Breast epithelium (tissue), 4 donors: ENCODE measurements at places on chromosomes 5 and 9.

- DNase-seq, result no peak
Observed at GRCh38 chr5:45796959-45797553, 100.9 kb upstream of the HCN1 start.

- DNase-seq, result no peak
Observed at GRCh38 chr5:581266-581665, 30.9 kb upstream of the CEP72 start.

DNA sequence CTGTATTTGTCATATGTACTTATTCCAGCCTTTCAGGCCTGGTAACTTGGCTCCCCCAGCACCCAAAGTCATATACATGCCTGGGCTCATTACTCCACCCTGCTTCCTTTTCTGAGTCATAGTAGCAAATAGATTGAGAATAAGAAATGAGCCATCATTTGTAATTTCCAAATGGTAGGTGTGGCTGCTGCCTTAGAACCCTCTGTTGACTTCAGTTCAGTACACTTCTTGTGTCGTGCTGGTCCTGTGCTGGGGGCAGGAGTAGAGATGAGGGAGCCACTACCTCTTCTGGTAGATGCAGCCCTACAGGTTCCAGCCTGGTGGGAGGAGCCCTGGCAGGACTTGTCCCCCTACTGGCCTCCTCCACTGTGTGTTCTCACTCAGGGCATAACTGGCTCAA lies 11.1 kb downstream of the GM2A start:
- DNase-seq, result no peak

DNA sequence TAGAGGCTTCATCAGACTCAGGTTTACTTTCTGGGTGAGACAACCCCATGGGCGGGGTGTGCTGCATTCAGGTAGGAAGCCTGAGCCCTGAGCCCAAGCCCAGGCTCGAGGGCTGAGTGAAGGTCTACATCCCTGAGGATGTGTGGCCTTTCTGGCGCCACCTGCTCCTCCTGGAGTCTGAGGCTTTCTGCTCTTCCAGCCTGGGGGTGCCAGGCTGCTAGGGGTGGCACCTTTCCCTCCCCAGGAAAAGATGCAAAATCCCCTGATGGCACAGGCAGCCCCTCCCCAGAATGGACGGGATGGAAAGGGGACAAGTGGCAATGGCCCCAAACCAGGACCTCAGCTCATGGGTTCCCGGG lies 44.4 kb upstream of the PRRC2B start:
- no peak for DNase-seq

GRCh38 chr5:124677374-124678351 lies 68.8 kb downstream of the ZNF608 start:
- no peak for DNase-seq

DNA sequence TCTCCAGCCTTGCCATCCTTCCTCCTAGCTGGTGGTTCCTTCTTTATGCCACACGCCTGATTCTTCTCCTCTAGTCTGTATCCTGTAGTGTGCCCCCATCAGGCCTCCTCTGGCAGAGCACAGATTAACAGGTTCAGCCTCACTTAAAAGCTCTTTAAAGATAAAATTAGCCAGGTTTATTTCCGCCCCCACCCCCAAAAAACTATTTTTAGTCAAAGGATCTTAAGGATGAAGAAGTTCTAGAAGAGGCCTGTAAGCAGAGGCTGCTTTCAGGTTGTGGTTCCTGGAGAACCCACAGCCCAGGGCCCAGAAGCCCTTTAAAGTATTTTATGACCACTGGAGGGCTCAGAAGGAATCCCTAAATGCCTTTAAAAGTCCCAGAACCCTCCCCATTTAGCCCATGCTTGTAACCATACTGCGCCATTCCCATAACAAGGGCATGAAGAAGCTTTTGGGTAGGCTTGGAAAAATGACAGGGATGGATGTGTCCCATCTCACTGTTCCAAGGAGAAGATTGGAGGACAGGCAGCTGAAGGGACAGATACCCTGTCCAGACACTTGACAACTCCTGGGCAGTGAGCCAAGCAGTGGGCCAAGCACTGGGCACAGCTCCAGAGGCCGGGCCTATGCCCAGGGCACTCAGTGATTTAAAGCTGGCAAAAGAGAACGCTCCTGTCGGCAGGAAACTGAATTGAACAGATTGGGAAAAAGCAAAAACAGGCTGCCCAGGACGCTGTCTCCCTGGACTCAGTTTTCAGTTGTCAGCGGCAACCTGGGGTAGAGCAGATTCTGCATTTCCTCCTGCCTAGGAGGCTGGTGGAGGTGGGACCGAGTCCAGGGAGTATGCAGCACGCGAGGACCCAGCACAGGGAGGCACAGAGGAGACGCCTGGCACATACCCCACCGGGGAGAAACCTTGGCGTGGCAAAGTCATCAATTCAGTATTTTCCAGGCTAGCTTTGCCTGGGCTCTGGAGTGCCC lies 106.3 kb upstream of the SSBP2 start:
- DNase-seq, result peak; percentile 72

DNA sequence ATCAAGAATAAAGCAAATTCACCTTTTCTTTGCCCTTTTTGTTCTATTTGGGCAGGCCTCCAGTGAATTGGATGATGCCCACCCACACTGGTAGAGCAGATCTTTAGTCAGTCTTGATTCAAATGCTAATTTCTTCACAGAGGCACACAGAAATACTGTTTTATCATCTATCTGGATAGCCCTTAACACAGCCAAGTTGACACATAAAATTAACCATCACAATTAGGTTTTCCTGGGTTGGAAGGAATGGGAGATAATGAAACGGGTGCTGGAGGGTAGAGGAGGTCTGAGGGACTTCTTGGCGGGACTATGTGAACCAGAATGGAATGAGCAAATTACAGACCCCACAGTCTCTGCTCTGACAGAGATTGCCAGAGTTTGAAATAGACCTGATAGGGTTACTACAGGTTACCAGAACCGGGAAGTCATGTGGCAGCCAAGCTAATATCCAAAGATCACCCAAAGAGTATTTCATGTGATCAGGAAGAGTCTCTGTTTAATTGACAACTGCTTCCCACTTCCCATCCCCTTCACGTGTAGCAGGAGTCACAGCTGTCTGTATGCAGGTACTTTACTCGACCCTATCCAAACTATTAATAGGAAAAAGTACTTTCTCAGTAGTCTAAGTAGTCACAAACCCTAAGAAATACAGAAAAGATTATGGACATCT lies 20.0 kb upstream of the TMEM161B start:
- DNase-seq, result no peak

DNA sequence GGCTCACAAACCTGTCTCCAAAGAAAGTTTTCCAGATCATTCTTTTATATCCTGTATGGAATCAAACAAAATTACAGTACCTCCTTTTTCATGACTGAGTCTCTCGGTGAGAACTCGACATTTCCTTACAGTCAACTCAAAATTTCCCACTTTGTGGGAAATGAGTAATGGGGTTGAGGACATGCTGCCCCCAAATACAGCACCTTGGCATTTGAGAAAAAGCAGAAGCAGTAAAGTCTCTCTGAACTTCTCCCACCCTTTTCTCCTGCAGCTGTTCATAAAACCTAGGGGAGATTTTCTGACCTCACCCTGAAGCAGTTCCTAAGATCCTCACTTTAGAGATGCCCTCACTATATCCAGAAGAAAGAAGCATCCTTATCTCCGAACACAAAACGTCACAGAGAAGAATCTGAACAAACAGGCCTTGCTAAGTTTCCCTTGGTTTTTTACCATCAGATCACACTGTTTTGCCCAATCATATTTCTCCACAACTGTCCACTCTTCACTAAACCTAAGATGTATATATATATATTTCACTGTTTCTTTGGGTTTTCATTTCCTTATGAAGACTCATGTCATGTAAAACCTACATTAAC lies 96.1 kb upstream of the APC start:
- DNase-seq, result no peak

DNA sequence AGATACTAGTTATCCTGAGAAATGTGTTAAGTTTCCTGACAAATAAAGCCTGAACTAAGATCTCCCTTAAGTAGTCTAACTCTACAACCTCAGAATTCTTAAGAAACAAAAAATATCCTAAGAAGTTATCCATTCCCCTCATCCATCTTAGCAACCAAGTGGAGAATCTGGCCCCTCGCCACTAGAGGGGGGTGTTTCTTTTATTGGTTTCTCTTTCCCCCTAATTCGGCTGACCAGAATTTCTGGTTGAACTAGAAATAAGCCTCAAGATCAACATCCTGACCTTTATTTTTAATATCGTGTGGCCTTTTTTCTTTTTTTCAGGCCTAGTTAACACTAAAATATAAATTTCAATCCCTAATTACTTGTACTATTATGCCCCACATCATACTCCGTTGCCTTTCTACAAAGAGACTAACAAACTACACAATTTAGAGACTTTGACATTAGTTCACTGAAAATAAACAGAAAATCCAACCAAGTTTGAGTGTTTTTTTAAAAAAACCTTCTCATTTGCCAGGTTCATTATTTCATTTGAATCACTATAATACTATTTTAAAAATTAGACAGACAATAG lies 14.3 kb upstream of the NR4A3 start:
- DNase-seq, result peak; percentile 71
